ENCODE measurements at places on chromosomes 1 and 21.

GRCh38 chr21:45048968-45049367 lies 25.4 kb upstream of the ADARB1 start:
- DNase-seq = no peak

DNA sequence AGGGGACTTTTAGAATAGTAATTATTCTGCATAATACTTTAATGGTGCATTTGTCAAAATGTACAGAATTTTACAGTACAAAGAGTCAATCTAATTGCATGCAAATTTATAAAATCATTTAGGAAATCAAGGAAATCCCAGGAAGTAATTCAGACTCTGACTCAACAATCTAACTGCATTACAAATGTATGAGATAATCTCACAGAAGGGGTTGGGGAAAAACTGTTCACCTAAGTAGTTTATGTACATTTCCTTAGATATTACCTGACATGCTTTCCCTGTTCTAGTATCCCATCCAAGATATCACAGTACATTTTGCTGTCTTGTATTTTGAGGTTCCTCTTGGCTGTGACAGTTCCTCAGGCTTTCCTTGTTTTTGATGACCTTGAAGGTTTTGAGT lies 4.7 kb downstream of the CRB1 start:
- DNase-seq = no peak

- no peak for DNase-seq
These were observed 837 bp upstream of the C1QB start for GRCh38 chr1:22651941-22652856.

DNA sequence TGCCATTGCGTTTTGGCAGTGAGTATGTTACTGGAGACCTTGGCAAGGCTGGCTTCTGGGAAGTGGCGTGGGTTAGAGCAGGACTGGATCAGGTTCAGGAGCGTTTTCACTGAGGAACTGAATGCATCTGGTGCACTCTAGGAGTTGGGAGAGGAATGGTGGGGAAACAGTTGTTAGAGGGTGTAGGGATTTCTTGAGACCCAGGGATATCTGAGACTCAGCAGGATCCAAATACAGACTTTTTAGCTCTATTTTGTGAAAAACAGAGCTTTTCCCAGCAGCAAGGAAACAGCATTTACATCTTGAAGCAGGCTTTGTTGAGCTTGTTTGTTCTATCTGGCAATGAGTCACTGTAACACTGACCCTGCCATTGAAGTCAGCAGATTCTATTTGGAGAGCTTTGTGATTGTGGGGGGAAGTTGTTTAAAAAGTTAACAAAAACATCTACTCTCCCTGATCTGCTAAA lies 56.9 kb upstream of the NRIP1 start:
- DNase-seq = no peak

DNA sequence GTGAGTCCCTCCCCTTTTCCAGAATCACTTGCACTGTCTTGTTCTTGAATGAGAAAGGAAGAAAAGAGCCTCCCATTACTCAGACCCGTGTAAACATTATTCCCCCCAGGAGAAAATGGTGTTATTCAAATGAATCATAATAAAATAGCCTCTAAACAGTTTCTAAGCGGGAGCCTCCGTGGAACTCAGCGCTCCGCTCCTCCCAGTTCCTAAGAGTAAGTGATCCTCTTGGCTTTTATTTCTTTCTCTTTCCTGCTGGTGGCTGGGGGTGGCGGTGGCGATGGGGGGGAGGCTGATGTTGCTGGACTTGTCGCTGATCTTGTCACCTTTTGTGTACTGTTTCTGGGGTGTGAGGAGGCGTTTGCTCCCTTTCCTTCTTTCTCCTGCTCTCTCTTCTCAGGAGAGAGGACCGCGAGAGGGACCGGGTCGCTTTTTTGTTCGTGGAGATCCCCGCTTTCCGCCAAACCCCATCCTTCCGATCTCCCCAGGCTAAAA lies 781 bp downstream of the PROX1 start:
- no peak for DNase-seq

DNA sequence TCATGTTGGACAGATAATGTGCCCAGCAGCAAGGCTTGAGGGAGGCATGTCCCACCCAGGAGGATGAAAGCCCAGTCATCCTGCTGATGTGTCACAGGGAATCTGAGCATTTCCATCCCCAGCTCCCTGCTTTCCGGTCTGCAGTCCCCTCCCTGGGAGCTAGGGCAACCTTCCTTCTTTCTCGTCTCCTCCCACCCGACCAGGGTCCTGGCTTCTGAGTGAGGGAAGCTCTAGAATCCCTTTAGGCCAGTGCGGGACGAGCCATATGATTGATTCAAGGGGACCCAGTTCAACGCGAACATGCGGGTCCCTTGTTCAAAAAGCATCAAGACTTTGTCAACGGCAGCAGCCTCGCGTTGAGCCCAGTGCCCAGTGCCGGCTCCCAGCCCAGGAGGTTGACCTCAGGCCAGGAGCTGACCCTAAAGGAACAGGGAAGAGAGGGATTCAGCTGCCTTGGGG lies 96.7 kb upstream of the TMPRSS2 start:
- DNase-seq = no peak
